ENCODE measurements at places on chromosomes 3 and 15.

DNA sequence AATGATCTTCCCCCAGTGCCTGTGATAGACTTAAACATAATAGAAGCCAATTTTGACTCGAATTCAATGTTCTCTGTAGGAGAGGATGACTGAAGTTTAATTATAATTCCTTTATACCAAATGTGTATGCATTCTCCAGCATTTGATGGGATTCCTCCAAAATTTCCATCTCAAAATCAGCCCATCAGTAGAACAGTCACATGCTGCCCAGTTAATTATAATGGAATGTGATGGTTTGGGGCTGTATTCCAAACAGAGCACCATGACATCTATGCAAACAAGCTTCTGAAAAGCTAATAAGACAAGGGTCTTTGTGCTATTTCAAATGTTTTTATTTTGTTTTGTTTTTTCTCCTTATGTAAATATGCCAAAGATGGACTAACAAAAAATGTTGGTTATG is 127.7 kb upstream of the SPATA16 start:
- no peak for DNase-seq

DNA sequence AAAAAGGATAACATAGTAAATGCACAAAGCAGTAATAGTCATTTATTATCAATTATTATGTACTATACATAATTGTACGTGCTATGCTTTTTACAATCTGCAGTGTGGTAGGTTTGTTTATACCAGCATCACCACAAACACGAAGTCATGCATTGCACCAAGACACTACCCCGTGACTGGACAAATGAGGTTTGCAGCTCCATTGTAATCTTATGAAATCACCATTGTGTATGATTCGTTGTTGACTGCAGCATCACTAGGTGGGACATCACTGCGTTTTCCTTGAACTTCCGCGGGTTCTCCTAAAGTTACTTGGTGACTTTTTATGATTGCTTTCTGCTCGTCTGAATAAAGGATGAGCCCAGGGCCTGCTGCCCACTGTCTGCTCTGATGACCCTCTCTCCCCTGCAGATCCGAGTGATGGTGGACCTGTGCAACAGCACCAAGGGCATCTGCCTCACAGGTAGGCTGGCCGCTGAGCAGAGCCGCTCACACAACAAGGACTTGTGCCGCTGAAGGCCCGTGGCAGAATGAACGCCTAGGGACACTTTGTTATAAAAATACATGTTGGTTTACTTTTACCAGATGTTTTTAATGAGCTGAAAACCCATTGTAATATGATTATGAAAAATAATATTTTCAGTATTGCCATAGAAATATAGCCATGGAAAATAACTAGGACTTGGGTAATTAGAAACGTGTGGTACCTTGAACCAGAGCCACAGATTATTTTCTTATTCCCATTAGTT is 35.8 kb downstream of the GLDN start:
- peak; percentile 37 for DNase-seq

- no peak for DNase-seq
These were observed 71.3 kb upstream of the PYGO1 start for GRCh38 chr15:55659481-55659880.

- DNase-seq = no peak
These were observed 1.2 kb downstream of the LHFPL4 start for GRCh38 chr3:9552252-9552999.

- DNase-seq = no peak
These were observed 52.1 kb downstream of the TFG start for GRCh38 chr3:100761211-100761942.

DNA sequence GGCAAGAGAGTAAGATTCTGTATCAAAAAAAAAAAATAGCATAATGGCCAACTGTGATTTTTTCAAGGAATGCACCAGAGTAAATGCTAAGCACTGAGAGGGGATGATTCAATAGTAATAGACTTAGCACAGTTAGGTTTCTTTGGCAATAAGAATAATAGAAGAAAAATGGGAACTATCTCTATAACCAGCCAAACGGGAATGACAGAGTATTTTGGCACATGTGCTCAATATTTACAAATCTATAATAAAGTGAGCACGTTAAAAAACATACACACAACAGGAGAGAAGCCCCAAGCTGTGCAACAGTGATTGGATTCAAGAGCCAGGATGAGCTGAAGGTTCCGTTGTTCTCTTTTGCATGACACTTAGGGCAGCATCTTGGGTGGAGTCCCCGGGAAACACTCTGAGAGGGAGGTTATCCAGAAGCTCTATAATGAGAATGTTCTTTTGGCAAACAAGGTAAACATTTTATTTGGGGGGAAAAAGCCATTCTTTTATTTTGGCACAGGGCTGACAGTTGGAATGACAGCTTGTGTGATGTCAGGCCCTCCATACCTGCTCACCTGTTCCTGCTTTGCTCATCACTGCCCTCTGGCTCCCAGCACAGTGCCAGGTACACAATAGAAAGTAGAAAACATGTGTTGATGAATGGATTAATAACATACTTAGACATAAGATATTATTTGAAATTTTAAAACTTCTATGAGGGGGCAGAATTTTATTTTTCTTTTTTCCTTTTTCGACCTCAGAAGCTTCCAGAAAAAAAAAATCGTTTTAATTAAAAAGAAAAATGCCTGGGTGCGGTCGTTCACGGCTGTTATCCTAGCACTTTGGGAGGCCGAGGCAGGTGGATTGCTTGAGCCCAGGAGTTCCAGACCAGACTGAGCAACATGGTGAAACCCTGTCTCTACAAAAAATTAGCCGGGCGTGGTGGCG is 44.0 kb upstream of the MUC4 start:
- no peak for DNase-seq

DNA sequence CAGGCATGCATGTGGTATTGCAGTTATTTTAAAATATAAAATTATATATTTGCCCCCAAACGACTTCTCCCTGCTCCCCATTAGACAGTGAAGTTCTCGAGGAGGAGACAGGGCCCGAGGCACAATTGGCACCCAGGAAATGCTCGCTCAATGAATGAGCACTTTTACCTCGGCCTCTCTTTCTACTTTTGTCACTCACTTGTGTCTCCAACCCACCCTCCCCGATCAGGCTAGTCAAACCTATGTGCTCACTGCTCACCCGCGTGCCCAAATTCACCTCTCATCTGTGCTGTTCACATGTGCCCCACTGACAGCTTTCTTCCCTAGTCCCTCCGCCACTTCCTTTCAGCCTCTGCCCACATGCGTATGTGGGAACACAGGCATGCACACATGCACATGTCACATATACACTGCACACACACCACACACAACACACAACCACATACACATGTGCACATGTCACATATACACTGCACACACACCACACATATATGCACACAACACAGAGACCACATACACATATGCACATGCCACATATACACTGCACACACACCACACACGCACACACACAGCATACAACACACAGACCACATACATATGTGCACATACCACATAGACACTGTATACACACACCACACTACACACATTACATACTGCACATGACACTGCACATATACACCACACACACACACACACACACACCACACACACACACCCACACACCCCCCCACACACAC is 46.3 kb upstream of the DLG1 start:
- no peak for DNase-seq

- no peak for DNase-seq
These were observed 41.1 kb upstream of the APH1B start for GRCh38 chr15:63236272-63236671.

- DNase-seq = no peak
These were observed 116.2 kb downstream of the NEO1 start for GRCh38 chr15:73168487-73168886.

- DNase-seq = no peak
These were observed 22.7 kb downstream of the MGLL start for GRCh38 chr3:127799476-127800222.

DNA sequence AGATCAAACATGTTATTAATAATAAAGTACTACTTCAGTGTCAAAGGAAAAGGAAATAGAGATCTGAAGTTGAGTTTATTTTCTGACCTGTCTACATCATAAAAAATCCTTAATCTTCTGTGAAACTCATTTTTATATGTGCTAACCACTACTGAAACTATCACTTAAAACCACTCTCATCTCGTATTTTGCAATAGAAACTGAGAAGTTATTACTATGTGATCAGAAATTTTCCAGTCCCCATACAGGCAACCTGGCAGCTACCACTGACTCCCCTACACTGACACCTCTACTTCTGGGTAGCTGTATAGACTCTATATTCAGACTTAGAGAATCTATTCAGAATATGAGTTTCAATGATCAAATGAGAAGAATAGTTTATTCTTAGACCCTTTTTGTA is 8.3 kb downstream of the HDGFL3 start:
- DNase-seq = no peak

GRCh38 chr3:161050935-161051334 is 54.2 kb downstream of the B3GALNT1 start:
- DNase-seq = no peak

- DNase-seq = no peak
These were observed 378.1 kb downstream of the GABRB3 start for GRCh38 chr15:26394801-26395200.

GRCh38 chr3:12489368-12489767 is 5.1 kb downstream of the TSEN2 start:
- DNase-seq = no peak

- DNase-seq = no peak
These were observed 18.4 kb upstream of the NEK10 start for GRCh38 chr3:27387625-27388024.

GRCh38 chr3:177448987-177449359 is 251.7 kb upstream of the TBL1XR1 start:
- no peak for DNase-seq

All from hypothalamus (tissue), 51 donors.